Eye (tissue), 1 donor: ENCODE measurements at places on chromosomes 12 and 14.
A peak's percentile ranks its signal among the peaks of the same experiment; 100 is the strongest.

- DNase-seq: peak; percentile 80
Measured at GRCh38 chr12:55741931-55742680, 816 bp upstream of the GDF11 start.

- peak; percentile 79 for DNase-seq
Measured at GRCh38 chr12:7130701-7131501, 730 bp downstream of the CLSTN3 start.

GRCh38 chr14:59772233-59772632, 98.3 kb downstream of the RTN1 start:
- no peak for DNase-seq

DNA sequence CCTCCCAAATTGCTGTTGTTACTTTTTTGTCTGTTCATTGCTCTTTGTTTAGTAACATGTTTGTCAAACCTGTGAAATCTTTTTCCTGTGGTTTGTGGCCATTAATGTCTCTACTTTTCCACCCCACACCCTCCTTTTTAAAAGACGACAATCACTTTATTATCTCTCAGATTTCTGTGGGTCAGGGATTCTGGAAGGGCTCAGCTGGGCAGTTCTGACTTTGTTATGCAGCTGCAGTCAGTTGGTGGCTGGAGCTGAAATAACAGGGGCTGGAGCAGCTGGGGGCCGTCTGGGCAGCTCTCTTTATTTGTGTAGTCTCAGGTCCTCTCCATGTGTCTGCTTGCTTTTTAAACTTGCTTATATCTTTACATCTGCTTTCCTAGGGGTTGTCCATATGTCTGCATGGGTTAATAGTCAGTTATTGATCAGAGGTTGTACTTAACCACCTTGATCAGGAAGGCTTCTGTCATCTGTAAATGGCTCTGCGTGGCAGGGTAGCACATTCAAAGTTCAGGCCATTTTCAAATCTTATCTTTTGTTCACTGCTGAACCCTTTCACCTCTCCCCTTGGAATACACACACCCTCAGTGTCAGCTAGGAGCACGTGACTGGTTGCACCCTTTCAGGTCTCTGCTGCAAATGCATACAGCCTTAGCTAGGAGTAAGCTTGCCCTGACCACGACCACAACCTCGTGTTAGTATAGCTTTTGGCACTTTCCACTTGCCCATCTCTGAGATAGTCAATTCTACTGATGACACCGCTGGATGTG, 27.9 kb downstream of the BORCS5 start:
- peak; percentile 59 for DNase-seq

GRCh38 chr12:120445911-120446843, at the start of the genes GATC and TRIAP1:
TSS of gene GATC (plus strand) at chr12:120446444. CDS start at chr12:120446481, 37 bp downstream.
TSS of gene TRIAP1 (minus strand) at chr12:120446384. CDS start at chr12:120446372, 12 bp downstream.
- DNase-seq: peak; percentile 97

DNA sequence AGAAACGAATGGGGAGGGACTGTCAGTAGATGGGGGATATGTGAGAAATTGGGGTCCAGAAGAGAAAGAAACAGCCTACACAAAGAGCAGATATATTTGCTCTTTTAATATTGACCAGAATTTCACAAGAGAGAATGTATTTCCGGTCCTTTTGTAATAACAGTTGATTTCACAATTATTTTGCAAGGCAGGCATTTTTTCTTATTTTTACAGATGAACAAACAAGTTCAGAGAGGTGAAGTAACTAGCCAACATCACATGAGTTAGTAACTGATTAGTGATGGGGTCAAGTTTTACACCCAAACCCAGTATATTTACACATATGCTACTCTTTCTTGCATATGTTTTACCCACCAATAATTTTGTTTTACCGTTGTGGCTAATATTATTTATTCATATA, 188.2 kb downstream of the NAV3 start:
- DNase-seq: no peak

DNA sequence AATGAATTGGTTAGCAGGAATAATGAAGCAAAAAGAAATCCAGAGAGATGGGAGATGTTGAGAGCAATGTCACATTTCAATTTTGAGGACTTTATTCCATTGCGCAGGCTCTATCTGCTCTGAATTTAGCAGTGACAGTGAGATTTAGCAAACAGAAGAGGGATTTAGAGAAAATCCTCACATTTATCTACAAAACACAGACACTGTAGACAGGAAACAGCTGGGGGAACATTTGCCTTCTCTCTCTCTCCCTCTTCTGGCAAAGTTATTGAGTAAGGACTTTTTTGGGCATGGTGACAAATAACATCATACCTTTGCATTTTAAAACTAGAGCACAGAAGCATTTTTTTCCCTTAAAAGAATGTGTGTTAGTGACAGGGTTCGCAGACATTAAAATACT, at the start of gene IGF1:
Gene IGF1 (minus strand): TSS at position 158 of the 400 bp plus-strand sequence. CDS start 182 bp downstream, outside the sequence.
- peak; percentile 54 for DNase-seq

- DNase-seq: peak; percentile 96
Measured at GRCh38 chr14:75132382-75133086, 5.7 kb upstream of the NEK9 start.

DNA sequence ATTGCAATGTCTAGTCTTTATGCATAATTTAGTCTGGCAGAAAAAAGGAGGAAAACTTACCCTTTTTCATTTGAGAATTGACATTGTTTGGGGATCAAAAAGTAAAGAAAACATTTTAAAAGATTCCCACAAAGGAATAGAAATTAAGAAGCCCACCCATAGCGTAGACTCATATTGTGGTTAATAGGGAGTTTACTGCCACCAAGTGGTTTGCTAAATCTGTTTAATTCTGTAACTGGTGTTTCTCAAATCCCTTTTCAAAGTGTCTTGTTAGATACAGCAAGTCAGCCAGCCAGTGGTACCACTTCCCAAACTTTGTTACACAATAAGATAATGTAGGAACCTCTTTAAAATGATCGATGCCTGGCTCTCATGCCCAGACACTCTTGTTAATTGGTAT, 180.3 kb downstream of the IPO8 start:
- DNase-seq: peak; percentile 71

DNA sequence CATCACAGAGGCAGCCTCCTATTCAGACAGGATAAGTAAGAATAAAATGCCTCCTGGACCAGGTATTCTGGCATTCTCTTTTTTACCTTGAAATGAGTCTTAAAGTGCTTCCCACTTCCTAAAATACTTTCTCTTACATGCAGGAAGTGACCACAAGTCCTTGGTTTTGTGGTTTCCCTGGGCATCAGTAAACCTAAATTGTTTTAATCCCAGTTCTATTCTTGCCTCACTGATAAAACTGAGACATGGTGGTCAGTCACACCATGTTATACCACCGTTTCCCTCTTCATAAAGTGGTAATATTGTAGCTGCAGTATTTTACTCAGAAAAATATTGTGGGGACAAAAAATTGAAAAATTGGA, 1.2 kb upstream of the SALL2 start:
- no peak for DNase-seq

GRCh38 chr14:100523843-100524169, 63.4 kb downstream of the BEGAIN start:
- DNase-seq: no peak
